ENCODE measurements at places on chromosomes 11 and 22.
A peak's percentile ranks its signal among the peaks of the same experiment; 100 is the strongest.

DNA sequence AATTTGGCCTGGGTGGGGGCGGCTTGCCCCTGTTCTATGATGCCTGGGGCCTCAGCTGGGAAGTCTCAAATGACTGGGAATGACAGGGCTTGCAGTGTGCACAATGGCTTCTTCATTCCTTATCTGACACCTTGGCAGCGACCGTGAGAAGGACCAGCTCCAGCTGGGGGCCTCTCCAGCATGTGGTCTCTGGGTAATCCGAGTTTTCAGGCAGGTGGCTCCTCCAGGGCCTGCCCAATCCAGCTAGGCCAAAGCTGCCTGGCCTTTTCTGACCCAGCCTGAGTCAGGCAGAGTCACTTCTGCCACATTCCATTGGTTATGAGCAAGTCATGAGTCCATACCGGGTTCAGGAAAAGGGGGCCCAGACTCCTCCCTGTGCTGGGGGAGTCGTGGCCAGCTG is 646.0 kb downstream of the OPCML start:
- DNase-seq = no peak

DNA sequence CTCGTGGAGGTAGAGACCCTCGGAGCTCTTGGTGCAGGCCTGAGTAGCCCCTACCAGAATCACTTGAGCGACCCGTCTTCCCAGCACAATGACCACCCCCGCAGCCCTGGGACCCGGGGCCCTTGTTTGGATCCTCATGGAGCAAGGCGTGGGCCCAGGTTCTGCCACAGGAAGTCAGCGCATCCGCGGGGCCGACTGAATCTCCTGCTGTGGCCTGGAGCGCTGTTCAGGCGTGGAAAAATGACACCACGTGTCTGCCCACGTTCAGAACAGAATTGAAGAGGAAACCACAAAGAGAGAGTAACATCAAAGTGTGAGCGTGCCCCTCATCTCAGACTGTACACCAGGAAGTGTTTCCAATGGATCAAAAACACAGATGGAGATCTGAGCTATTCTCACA is 1479.2 kb downstream of the TBC1D22A start:
- DNase-seq = no peak

DNA sequence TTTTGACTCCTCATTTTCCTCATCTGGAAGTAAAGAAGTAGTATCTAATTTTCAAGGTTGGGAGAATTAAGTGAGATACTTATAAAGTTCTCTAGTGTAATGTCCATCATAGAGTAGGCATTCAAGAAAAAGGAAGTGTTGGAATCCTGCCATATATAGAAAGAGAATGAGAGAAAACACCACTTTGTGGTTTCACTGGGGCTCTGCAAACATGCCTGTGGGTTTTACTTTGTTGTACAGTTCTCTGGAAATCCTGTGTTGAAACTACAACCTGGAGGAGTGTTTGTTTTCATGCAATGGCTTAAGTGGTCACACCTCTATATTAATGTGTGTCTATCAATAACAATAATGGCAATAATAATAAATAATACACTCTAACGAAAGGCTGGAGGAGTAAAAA is 741.7 kb downstream of the NELL1 start:
- no peak for DNase-seq

DNA sequence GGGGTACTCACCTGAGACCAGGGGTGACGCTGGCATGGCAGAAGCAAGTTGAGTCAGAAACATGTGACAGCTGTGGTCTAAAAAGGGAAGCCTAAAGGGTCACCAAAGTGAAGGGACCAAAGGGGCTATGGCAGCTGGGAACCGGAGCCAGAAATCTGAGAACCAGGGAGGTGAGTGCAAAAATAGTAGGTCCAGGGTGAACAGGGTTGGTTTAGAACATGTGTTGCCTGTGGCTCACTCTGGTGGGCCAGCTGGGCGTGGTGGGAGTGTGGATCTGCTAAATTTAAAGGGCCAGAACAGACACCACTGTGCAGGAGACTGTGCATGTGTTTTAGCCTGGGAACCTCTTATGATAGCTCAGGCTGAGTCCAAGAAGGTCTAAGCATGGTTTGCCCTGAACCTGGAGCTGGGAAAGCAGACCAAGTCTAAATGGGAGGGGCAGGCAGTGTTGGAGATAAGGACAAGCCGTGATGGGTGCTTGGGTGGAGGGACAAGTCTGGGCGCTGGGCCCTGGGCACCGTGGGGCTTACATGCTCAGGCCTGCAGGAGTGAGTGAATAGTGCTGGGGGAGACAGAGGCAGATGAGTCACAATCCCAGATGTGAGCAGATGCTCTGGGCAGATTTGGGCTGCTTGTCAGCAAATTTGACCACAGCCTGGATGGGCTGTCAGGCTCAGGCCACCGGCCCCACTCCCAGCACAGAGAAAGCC is 41.4 kb upstream of the ZBED5 start:
- no peak for DNase-seq

- DNase-seq = no peak
Observed at GRCh38 chr11:12441231-12441861, 64.0 kb downstream of the PARVA start.

DNA sequence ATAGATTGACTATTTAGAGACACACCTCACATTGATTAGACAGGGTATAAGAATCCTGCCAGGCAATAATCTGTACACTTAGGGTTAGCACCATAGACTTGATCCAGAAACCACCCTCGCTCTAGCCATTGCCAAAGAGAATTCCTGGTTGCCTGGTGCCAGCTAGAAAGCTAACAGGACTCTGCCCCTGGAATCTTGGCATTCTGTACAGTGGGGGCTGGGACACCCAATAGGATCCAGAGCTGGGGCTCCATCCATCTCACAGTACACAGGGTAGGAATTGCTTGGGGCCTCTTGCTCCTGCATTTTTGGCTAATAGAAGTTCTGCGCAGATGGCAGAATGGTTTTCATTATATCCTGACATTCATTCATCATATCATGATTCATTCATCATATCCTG is 3.0 kb upstream of the APLNR start:
- no peak for DNase-seq

DNA sequence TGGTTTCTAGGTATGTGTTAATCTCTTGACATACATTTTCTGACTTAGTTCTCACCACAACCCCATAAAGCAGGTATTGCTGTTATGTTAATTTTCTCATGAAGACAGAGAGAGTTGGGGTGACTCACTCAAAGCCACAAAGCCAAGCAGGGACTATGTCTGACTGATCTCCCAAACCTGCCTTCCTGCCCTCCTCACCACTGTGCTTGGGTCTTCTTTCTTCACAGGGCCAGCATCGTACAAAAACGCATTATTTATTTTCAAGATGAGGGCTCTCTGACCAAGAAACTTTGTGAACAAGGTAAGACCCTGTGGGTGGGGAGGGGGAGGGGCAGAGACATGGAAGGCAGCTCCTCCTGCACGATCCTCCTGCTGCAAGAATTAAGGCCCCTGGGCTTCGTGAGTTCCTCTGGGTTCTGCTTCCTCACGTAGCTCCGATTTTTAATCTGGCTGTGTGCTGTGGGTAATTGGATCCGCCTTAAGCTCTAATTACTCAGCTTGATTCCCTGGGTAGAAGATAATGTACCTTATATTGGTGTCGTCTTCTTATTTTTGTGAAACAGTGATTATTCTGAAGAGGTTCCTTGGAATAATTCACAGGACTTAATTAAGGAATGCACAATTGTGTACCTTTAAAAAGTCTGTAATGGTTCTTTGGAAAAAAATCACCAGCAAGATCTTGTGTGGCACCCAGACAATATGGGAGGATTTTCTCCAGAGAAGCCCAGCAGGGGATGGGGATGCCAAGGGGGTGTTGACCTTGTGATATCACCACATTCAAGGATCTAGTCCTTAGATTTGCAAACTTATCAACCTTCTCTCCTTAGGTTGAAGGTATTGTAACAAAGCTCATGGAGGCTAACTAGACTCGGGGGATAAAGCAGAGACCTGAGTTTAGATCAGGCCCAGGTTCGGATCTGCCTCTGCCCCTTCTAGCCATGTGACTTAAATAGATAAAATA is 112.9 kb downstream of the SPON1 start:
- DNase-seq = peak; percentile 38

DNA sequence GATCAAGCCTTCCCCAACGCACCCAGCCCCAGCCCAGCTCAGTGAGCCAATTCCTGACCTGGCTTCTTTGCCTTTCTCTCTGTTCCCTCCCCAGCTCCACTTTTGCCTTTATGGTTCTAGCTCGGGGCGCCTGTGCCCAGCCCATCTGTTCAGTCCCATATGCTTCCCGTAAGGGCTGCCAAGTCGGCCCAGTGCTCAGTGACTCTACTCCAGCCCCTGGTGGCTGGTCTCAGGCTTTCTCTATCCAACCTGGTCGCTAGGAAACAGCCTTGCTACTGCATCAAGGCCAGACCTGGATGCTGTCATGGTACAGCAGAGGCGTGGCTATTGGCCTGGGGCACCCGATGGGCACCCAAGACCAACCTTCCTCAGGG is 178.0 kb downstream of the DSCAML1 start:
- DNase-seq = no peak

DNA sequence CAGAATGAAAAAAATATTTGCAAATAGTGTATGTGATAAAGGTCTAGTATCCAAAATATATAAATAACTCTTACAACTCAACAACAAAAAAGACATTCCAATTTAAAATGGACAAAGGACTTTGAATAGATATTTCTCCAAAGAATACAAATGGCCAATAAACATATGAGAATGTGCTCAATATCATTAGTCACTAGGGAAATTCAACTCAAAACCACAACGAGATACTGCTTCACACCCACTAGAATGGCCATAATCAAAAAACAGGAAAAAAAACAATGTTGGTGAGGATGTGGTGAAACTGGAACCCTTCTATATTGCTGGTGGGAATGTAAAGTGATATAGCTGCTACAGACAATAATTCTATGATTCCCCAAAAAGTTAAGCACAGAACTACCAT is 38.6 kb upstream of the RPS13 start:
- DNase-seq = no peak

GRCh38 chr11:46256540-46257001 is 20.9 kb upstream of the CREB3L1 start:
- DNase-seq = no peak

DNA sequence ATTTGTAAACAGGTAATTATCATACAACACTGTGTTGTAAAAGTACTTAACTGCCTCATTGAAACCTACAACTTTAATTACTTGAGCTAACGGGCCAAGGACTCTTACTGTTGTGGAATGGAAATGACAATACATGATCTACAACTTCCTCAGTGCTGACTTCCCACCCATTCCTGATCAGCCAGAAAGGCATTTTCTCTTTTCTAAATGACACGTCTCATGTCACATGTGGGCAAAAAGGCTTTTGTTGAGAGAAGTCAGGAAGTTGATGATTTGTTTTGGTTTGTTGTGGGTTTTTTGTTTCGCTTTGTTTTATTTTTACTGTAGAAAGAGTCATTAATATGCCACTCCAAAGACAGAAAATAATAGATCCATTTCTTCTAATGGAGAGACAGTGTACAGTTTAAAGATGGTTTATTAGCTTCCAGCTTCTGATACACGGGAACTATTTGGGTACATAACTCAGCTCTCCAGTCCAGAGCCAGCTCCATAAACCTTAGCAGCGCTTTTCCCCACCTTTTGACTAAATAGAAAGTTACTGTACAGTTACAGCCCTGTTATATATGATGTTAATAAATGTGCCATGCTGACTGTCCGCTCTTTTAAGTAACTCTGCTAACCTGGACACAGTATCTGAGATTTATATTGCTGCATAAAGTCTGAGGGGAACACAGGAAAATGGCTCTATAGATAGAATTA is 509.4 kb upstream of the API5 start:
- DNase-seq = no peak

- DNase-seq = no peak
Observed at GRCh38 chr11:134995741-134996140, 583.7 kb upstream of the B3GAT1 start.

DNA sequence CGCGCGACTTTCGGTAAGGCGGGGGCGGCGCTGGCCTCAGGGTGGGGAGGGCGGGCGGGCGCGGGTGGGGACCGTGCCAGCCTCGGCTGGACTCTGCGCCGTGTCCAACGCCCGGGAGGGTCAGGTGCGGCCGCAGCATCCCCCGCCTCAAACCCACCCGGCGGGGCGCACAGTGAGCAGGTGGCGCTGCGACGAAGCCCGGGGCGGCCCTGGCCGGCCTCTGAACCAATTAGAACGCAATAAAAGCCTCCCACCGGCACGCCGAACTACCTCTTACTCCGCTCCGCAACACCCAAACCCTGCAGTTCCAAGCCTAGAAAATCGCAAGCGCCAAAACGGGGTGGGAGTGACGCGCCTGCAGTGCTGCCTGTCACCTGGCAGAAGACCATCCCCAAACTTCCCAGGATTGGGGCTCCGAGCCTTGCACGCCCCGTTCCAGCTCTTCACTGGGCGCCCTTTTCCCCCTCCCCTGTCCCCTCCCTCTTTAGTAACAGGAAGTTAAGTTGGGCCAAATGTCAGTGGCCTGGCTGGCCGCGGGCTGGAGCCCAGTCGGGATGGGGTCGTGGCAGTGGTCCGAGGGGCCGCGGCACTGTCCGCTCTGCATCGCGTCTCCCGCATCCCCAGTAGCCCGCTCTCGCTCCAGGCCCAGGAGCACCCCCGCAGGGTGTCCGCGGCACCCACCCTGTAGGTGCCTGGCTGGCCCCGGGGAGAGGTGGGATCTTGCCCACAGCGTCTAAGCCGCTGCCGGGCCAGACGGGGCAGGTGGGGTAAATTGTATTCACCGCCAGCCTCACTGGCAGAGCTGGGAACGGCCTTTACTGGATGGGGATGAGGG is 541 bp downstream of the MICAL2 start:
- no peak for DNase-seq

DNA sequence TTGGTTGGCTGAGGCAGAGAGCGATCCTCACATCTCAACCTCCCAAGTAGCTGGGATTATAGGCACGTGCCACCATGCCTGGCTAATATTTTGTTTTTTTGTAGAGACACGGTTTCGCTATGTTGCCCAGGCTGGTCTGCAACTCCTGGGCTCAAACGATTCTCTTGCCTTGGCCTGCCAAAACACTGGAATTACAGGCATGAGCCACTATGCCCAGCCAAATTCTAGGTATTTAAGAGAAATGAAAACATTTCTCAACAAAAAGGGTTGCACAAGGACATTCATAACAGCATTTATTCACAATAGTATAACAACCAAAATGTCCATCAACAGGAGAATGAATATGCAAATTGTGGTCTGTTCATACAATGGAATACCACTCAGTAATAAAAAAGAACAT is 31.7 kb upstream of the RBX1 start:
- DNase-seq = no peak

DNA sequence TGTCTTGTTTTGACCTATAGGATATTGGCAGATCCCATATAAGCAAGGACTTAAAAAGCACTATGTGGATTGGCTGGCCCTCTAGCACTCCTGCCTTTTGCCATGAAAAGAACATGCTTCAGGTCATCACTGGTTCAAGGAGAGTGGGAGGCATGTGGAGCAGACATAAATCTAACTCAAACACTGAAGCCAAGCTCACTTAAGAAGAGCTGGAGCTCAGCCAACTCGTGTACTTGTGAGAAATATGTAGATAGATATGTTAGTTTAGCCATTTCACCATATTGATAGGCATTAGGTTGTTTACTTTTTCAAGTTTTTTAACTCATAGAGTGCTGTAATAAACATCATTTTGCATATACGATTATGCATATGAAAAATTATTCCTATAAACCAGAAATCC is 19.9 kb upstream of the BBOX1 start:
- DNase-seq = no peak
